Vagina (tissue), 2 donors: ENCODE measurements at places on chromosomes 12 and 14.

DNA sequence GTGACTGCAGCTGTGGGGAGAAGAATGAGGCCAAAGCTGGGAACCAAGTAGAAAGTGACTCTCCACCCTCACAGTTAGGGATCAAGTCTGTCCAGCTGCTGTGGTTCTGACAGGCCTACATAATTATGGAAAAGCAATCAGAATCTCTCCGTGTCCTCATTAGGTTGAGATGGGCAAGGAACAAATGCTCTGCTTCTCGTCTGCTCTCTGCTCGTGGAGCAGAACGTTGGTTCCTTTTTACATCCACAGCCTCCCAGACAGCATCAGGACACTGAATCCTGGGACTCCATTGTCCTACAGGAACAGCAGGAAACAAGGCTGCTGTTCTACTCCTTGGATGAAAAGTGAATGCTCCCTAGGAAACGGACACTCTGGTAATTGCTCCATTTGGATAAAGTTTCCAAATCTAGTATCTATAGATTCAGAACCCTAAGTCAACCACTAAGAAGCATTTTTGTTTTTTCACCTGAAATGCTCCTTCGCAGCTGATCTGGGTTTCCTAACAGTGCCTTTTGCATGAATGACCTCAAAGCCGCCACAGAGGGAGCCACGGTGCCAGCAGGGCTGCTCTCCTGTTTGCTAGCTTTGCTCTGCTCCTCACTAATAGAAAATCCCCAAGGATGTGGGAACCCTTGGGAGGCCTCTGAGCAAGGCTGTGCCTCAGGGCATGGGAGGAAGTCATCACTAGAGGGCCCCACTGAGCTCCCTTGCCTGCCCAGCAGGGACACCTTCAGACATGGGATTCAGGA is 102.0 kb downstream of the EGLN3 start:
- no peak for DNase-seq

DNA sequence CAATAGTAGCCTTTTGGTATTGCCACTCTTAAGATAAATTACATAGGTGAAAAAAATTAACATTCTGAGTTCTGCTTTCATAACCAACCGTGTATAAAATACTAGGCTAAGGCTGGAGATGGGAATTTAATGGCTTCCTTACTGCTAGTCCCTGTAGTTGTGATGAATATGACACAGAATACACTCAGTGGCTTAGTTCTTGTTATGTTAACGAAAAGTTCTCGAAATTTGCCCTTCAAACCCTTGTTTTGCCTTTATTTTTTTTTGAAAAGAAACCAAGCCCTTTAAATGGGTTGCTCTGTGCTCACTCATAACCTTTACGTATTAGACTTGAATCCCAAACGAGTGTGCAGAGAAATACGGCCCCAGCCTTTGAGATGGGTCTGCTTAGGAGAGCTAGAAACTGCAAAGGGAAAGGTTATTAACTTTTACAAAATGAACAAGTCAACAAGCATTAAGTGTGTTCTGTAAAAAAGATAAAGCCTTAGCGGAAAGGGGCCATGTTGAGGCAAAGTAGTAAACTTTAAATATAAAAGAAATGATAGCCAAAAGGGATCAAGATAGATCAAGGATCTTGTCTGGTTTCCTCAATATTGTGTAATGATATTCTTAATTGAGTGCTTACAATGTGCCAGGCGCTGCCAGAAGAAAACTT is 1.7 kb downstream of the NUDT4 start:
- DNase-seq: no peak

GRCh38 chr14:67665868-67666267 is 8.6 kb downstream of the VTI1B start:
- no peak for DNase-seq

DNA sequence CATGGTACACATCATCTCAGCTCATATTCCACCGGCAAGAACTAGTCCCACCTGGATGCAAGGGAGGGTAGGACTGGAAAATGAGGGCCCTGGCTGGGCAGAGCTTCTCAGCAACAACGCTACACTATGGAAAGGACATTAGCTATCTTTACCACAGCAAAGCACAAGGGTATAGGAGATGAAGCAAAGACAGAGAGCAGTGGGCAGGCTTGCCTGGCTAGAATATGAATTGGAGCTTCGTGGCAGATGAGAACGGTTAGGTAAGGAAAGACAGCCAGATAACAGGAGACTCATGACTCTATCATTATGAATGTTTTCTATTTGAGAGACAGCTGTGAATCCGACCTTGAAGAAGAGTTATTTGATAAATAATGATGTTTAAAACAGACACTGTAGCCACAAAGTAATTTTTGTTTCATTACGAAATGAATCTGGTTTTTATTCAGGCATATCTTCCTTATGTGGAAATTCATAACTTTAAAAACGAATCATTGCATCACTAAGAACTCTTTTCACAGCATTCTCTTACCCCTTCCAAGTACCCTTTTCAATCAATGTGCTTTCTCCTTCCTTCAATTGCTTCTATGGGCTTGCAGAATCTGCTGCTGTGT is 59.1 kb upstream of the PCED1B start:
- no peak for DNase-seq

- no peak for DNase-seq
Observed at GRCh38 chr14:23559010-23559925, 3.2 kb downstream of the THTPA start.

- DNase-seq: no peak
Observed at GRCh38 chr12:49636979-49637755, 13.8 kb downstream of the PRPF40B start.

GRCh38 chr12:3520168-3520567 is 29.2 kb downstream of the PRMT8 start:
- DNase-seq: no peak

DNA sequence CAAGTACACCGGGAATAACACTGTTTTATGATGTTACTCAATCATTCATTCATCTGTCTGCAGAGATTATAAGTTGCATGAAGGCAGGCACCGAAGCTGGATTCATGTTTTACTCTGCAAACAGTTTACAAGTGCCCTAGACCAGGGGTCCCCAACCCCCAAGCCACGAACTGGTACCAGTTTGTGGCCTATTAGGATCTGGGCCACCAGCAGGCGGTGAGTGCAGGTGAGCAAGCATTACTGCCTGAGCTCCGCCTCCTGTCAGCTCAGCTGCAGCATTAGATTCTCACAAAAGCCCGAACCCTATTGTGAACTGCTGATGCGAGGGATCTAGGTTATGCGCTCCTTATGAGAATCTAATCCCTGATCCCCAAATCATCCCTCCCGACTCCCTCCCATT is 38.1 kb upstream of the PLXNC1 start:
- DNase-seq: no peak

- DNase-seq: no peak
Observed at GRCh38 chr14:54909817-54910558, 7.4 kb upstream of the GCH1 start.

GRCh38 chr12:101832030-101832429 is 1.3 kb upstream of the GNPTAB start:
- DNase-seq: no peak

DNA sequence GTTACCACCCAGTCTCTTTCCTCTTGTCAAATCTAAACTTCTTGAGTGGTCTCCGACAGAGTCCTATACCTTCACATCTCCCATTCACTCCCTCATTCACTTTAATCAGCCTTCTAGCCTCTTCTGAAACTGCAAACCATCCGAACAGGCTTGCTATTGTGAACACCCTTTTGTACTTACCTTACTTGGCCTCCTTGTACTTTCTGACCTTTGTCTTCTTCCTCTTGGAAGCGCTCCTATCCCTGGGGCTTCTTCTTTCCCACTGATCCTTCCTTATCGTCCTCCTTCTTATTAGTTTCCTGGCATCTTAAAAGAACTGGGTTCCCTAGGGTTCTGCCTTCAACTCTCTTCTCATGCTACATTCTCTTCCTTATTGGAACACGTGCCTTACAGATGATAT is 76.9 kb upstream of the HIF1A start:
- no peak for DNase-seq

- DNase-seq: no peak
Observed at GRCh38 chr12:116381744-116382685, 104.5 kb upstream of the MED13L start.

DNA sequence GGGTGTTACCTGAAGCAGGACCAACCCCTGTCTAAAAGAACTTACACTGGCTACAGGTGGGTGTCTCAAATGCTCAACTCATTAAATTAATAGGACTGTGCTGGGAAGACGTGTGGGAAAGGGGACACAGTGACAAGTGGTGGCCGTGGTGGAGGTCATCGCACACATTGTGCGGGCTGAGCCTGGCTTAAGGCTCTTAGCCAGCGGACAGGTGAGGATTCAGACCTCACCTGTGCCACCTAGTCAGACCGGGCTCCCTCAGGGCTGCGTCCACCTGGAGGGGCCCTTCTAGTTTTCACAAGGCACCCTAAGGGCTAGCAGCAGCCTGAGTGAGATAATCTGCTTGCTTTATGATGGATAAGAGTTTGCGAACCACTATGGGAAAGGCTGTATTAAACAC is 125.2 kb upstream of the FKBP4 start:
- no peak for DNase-seq

- no peak for DNase-seq
Observed at GRCh38 chr12:9625019-9625418, 17.3 kb upstream of the KLRB1 start.

GRCh38 chr12:91108196-91108755 is 3.0 kb downstream of the LUM start:
- no peak for DNase-seq

DNA sequence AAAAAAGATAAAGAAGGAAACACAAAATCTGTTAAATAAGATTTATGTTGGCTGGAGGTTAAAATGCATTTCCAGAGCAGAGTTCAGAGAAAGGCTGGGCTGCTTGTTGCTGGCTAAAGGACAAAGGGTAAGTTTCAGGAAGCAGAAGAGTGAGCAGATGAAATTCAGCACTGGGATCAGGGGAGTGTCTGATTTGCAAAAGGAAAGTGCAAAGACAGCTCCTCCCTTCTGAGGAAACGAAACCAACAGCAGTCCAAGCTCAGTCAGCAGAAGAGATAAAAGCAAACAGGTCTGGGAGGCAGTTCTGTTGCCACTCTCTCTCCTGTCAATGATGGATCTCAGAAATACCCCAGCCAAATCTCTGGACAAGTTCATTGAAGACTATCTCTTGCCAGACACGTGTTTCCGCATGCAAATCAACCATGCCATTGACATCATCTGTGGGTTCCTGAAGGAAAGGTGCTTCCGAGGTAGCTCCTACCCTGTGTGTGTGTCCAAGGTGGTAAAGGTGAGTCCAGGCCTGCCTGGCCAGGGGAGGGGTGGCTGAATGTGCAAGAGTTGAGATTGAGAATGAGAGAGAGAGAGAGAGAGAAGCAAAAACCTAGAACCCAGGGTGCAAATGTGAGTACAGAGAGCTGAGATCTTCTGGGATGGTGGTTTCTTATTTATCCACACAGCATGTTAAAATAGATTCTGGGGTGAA is at the start of gene OAS1:
Gene OAS1 (plus strand): TSS at position 251 of the 703 bp plus-strand sequence. CDS start 78 bp downstream, at position 329.
- DNase-seq: peak; percentile 94

GRCh38 chr12:13171921-13172859 is 24.3 kb upstream of the EMP1 start:
- no peak for DNase-seq

DNA sequence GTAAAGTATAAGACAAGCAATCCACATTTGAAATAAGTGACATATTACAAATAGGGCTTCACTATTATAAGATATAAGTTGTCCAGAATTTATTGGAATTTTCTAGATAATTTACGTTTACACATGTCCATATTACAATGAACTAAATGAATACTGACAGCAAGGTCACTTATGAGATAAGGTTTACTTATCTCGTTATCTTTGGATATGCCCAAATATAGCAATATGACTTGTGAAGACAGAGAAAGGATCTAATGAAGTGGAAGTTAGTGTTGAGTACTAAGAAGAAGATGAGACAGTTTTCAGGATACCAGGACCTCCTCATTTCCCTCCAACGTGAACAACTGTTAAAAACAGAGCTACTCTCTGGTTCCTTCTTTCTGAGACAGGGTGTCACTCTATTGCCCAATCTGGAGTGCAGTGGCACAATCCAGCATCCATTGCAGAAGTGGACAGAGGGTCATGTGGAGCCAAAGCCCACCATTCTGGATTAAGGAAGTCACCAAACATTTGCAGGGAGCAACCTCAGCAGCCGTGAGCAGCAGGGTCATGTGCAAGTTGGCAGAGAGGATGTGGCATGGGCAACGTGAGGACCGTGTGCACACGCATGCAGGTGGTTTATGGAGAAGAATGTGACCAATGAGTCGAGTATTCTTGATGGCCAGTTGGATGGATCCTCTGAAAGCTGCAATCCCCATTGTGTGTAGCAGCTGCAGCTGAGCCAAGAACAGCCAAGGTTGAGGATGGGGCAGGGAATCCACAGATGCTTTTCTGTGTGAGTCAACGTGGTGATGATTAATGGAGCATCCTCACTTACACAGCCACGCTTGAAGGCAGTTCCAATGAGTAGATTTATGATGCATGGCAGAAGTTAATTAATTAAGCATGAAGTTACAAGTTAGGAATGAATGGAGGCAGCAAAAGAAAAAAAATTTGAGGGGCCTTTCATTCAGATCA is 111.0 kb downstream of the BICD1 start:
- DNase-seq: no peak

DNA sequence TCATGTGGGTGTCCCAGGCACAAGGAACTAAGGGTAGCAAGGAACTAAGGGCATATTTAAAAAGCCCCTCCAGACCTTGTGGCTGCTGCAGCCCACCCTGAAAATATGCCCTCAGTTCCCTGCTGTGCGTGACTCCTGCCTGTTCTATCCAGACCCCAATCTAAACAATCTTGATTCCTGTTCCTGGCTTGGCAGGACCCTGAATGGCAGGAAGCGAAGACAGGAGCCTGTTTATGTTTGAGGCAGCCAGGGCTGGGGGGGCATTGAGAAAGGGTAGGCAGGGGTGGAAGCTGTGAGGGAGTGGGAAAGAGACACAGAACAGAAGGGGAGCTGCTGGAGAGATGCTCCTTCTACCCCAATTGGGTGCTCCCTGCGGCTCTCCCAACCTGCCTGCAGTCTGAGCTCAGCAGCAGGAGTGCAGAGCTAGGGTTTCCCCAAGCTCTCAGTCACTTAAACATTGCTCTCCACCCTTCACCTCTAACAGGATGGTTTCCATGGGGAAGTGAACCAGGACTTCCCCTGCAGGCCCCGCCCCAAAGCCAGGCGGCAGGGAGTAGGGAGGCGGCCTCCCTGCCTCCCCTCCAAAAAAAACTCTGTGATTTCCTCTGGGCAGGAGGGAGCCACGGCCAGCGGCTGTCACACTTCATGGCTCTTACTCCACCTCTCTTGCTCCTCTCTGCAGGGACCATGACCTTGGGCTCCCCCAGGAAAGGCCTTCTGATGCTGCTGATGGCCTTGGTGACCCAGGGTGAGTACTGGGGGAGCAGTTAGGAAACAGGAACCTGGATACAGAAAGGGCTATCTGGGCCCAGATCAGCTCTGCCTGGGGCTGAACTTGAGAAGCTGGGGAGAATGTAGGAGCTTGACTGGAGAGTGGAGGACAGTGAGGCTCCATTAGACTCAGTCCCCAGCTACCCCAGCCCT is 4.7 kb downstream of the ACVRL1 start:
- no peak for DNase-seq
